Activated CD4-positive, alpha-beta T cell treated with anti-CD3 and anti-CD28 coated beads for 36 hours (primary cell): ENCODE measurements at places on chromosomes 4 and X.

- DNase-seq = no peak
- no peaks in the 10 kb centered on the region for H3K27me3 ChIP-seq
- H3K36me3 ChIP-seq = no peaks in the 10 kb centered on the region
- H3K4me1 ChIP-seq = peaks cover 4% of the 10 kb centered on the region
Measured at GRCh38 chrX:68897118-68897945, 68.5 kb downstream of the EFNB1 start.

GRCh38 chrX:20711366-20711765 lies 444.7 kb upstream of the RPS6KA3 start:
- H3K27ac ChIP-seq = no peak overlapping the region
- H3K36me3 ChIP-seq = no peaks in the 10 kb centered on the region
- no peak overlapping the region for H3K4me3 ChIP-seq

GRCh38 chr4:159608436-159608835 lies 505.6 kb downstream of the RAPGEF2 start:
- DNase-seq = no peak
- no peaks in the 10 kb centered on the region for H3K4me1 ChIP-seq
- H3K27me3 ChIP-seq = no peaks in the 10 kb centered on the region
- H3K4me3 ChIP-seq = no peak overlapping the region

DNA sequence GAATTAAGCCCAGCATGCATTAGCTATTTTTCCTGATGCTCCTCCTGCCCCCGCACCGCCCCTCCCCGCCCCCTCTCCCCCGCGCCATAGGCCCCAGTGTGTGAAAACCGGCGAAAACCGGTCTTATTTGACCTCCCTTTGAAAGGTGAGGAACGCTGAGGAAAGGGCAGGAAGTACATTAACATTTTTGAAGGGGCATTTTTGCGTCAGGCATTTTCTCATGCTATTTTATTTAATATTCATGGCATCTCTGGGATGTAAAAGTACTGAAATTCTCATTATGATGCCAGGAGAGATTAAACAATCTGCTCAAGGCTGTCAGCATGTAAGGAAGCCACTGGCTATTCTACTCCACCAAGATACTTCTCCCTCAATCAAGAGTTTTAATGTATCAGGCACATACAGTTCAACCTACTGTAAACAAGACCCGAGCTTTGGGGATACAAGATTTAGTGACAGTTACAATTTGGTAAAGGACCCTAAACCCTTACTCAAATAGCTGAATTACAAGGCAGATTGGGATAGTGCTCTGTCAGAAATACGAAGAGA lies 1.2 kb upstream of the NMU start:
- peaks cover 46% of the 10 kb centered on the region for H3K27me3 ChIP-seq
- H3K27ac ChIP-seq = no peak overlapping the region
- H3K4me1 ChIP-seq = peaks cover 13% of the 10 kb centered on the region
- no peak for DNase-seq
- H3K4me3 ChIP-seq = no peak overlapping the region

DNA sequence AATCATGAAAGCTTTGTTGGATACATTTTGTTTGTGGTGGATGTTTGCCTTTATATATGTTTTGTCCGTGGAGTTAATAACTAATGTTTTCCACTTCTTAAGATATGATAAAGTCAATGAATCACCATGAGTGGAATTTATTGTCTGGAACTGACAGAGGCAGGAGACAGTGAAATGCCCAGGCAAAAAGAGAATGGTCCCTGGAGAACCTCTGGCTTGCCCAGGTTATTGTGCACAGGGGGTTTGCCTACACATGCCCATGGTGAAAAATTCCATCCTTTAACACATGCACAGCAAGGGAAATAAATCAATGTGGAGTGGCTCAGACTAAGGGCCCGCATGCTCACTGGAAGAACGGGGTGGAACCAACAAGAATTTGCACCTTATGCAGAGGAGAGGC lies 964.3 kb upstream of the GRIA3 start:
- no peaks in the 10 kb centered on the region for H3K27me3 ChIP-seq
- no peaks in the 10 kb centered on the region for H3K4me1 ChIP-seq
- no peak overlapping the region for H3K4me3 ChIP-seq
- H3K36me3 ChIP-seq = no peaks in the 10 kb centered on the region

- H3K4me3 ChIP-seq = no peak overlapping the region
- no peak for DNase-seq
- no peaks in the 10 kb centered on the region for H3K27me3 ChIP-seq
- no peak overlapping the region for H3K27ac ChIP-seq
- H3K36me3 ChIP-seq = no peaks in the 10 kb centered on the region
Measured at GRCh38 chrX:20434986-20435385, 168.3 kb upstream of the RPS6KA3 start.
